ENCODE measurements at places on chromosomes 2 and 18. TPM values are rescaled to one million over a fixed set of nuclear protein-coding genes. Genes with fewer than 3 reads are reported as not detected.

DNA sequence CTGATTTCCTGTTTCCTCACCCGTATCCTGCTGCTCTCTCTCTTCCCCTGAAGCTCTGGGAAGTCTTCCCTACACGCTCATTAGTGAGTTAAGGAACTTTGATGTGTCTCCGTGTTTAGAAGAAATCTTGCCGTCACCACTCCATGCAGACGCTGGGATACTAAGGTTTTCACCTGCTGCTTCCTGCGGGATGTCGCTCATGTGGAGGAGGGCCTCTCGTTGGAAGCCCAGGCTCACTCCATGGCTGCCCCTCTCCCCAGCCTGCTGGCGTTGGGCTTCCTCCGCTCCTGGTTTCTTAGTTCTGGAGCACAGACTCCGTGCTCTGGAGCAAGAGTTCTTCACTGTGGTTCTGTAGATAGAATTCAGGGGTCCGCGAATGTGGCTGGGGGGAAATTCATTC, 326.3 kb downstream of the GBX2 start:
- H3K27me3 ChIP-seq = no peaks in the 10 kb centered on the region
- DNase-seq = no peak
- no peak overlapping the region for H3K4me3 ChIP-seq
- H3K36me3 ChIP-seq = no peaks in the 10 kb centered on the region
- H3K27ac ChIP-seq = no peak overlapping the region

GRCh38 chr2:121245120-121245820, 39.7 kb downstream of the TFCP2L1 start:
- no peaks in the 10 kb centered on the region for H3K36me3 ChIP-seq
- H3K27me3 ChIP-seq = peaks cover 47% of the 10 kb centered on the region
- H3K27ac ChIP-seq = no peak overlapping the region
- no peak overlapping the region for H3K4me3 ChIP-seq
- DNase-seq = no peak
- H3K4me1 ChIP-seq = no peaks in the 10 kb centered on the region

DNA sequence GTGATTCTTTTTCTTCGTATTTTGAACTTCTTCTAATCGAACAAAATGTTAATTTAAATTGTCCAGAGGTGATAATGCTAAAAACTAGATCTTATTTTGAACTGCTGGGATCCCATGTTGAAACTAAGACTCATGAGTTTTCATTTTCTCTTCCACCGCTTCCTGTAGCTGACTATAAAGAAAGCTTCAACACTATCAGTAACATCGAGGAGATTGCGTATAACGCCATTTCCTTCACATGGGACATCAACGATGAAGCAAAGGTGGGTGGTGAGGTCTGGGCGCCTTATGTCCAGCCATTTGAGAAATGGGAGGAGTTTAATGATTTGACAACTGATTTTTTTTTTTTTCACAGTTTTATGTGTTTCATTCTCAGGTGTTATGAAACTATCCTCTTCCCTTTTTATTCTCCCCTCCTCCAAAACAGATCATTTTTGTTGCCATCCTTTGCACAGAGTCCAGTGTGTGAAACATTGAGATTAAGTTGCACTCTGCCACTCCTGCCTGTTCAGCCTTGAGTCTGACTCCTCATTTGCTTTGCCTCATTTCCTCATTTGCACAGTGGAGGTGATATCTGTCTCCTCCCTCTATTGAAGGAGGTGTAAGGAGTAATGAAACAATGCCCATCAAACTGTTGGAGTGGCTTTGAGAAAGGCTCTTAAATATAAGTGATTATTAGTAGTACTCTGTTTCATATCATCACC, 13.8 kb downstream of the GRHL1 start:
- peaks cover 6% of the 10 kb centered on the region for H3K4me1 ChIP-seq
- H3K36me3 ChIP-seq = no peaks in the 10 kb centered on the region
- no peak overlapping the region for H3K27ac ChIP-seq
- H3K4me3 ChIP-seq = no peak overlapping the region
- DNase-seq = no peak

DNA sequence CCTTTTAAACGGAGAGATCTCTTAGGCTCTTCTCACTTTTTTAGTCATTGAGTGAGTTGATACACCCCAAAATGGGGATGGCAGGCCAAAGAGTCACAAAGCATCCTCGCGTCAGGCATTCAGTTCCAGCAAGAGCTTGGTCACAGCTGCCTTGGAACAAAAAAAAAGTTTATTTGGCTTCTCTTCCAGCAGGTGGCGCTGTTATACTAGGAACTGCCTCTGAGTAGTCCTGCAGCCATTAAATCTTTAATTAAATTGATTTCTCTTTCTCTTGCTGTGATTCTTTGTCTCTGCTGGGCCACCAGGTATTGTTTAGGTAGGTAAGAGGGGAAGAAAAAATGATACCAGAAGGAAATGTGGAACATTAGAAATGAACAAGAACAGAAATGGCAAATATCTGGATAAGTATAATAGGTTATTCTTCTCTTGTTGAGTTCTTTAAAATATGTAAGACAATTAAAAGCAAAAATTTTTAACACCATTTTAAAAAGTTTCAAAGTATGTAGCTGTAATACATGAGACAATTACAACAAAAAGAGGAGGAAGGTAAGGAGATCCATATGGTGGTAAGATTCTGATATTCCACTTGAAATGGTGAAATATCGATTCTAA, 175.1 kb downstream of the GALNT1 start:
- no peak overlapping the region for H3K4me3 ChIP-seq
- peak; percentile 77 for DNase-seq
- H3K4me1 ChIP-seq = no peaks in the 10 kb centered on the region
- H3K27me3 ChIP-seq = peaks cover 21% of the 10 kb centered on the region
- no peaks in the 10 kb centered on the region for H3K36me3 ChIP-seq

GRCh38 chr18:74857901-74858300, 260.2 kb downstream of the ZNF407 start:
- DNase-seq = no peak
- H3K4me1 ChIP-seq = no peaks in the 10 kb centered on the region
- H3K27me3 ChIP-seq = no peaks in the 10 kb centered on the region
- no peaks in the 10 kb centered on the region for H3K36me3 ChIP-seq
- H3K4me3 ChIP-seq = no peak overlapping the region

DNA sequence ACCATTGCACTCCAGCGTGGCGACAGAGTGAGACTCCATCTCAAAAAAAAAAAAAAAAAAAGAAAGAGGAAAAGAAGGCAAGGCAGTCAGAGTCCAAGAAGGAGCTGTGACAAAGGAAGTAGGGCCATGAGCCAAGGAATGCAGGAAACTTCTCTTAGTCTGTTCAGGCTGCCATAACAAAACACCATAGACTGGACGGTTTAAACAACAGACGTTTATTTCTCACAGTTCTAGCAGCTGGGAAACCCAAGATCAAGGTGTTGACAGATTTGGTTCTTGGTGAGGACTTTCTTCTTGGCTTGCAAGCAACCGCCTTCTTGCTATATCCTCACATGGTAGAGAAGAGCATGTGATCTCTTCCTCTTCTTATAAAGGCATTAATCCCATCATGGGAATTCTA, 13.1 kb upstream of the SUMO1 start:
- no peak overlapping the region for H3K27ac ChIP-seq
- H3K4me1 ChIP-seq = no peaks in the 10 kb centered on the region
- DNase-seq = no peak
- no peak overlapping the region for H3K4me3 ChIP-seq
- no peaks in the 10 kb centered on the region for H3K27me3 ChIP-seq
- H3K36me3 ChIP-seq = no peaks in the 10 kb centered on the region

- no peaks in the 10 kb centered on the region for H3K27me3 ChIP-seq
- no peak for DNase-seq
- H3K4me3 ChIP-seq = no peak overlapping the region
- H3K36me3 ChIP-seq = no peaks in the 10 kb centered on the region
Measured at GRCh38 chr2:118237451-118237850, 149.2 kb downstream of the INSIG2 start.

GRCh38 chr2:200405599-200406298, 99.3 kb downstream of the SPATS2L start:
- peaks cover 56% of the 10 kb centered on the region for H3K4me1 ChIP-seq
- DNase-seq = peak; percentile 93
- peak overlapping the region; percentile 45 for H3K4me3 ChIP-seq
- 0 out of 2 replicates have a peak, but pooled peaks cover 7% of the 10 kb centered on the region for H3K36me3 ChIP-seq

Gene KCNS3
- total RNA-seq = 2.9 TPM

Gene TRABD2A
- total RNA-seq = 5.7 TPM

GRCh38 chr2:49686897-49687442, 532.7 kb upstream of the FSHR start:
- no peak overlapping the region for H3K4me3 ChIP-seq
- H3K36me3 ChIP-seq = no peaks in the 10 kb centered on the region
- no peaks in the 10 kb centered on the region for H3K4me1 ChIP-seq
- DNase-seq = no peak

- no peak for DNase-seq
- no peaks in the 10 kb centered on the region for H3K36me3 ChIP-seq
- H3K4me1 ChIP-seq = no peaks in the 10 kb centered on the region
- no peaks in the 10 kb centered on the region for H3K27me3 ChIP-seq
- no peak overlapping the region for H3K27ac ChIP-seq
- H3K4me3 ChIP-seq = no peak overlapping the region
Measured at GRCh38 chr18:54616220-54616848, 25.3 kb downstream of the DYNAP start.

Gene CRYBA2
- not detected for total RNA-seq

DNA sequence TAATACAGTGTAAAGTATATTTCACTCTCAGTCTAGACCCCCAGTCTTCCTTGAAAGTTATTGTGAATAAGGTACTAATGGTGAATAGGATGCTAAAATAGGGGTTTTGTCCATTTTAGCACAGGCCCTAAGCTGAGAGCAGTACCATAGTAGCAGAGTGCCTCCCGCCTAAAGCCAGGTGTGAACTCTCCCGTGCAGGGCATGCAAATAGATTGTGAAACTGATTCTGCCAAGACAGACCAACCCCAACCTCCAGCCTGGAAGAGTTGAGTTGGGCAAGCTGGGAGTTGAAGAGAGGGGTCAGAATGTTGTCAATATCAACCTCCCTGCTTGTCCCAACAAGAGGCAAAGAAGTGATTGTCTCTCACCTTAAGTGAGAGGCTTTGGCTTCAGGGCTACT, 97.4 kb upstream of the CYRIA start:
- DNase-seq = no peak
- no peak overlapping the region for H3K4me3 ChIP-seq
- no peaks in the 10 kb centered on the region for H3K36me3 ChIP-seq
- peaks cover 2% of the 10 kb centered on the region for H3K27me3 ChIP-seq

Gene LIMS2
- 3.8 TPM for total RNA-seq

Gene IMPA2
- 11.1 TPM for total RNA-seq

Gene REG3A
- not detected for total RNA-seq

GRCh38 chr2:191916826-191917225, 69.9 kb upstream of the CAVIN2 start:
- no peak overlapping the region for H3K27ac ChIP-seq
- DNase-seq = peak; percentile 34
- H3K4me3 ChIP-seq = no peak overlapping the region

DNA sequence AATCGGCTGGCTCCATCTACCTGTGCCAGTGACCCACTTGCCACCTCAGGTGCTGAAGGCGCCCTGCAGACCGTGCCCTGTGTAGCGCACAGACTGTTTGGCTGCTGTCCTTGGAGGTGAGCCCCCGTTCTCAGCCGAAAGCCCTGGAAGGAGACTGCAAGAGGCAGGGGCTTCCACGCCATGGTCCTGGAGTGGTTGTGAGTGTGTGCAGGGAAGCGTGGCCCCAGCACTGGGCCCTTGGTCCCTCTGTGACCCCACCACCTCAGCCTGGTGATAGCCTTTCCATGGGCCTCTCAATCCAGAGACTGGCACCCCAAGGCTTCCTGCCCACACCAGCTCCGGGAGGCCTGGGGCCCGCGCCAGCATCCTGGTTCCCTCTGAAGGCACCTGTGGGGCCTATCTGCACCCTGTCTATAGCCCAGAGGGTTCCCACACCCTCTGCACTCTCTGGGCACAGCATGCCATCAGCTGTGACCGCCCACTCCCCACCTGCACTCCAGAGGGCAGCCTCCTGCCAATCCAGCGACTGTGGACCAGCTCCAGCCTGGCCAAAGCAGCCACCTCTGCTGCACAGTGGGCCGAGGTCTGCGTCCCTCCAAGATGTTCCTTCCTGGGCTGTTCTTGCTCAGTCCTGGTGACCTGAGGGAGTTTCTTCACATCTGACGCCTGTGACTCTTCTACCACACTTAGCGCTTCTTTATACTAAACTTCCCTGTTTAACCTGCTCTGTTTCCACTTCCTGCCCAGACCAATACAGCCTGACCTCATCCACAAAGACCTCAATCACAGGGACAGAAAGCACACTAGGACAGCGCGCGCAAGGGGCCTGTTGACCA, 109.5 kb downstream of the EIPR1 start:
- no peak overlapping the region for H3K27ac ChIP-seq
- DNase-seq = no peak
- H3K36me3 ChIP-seq = no peaks in the 10 kb centered on the region
- H3K4me1 ChIP-seq = no peaks in the 10 kb centered on the region
- H3K4me3 ChIP-seq = no peak overlapping the region

- DNase-seq = peak; percentile 47
- H3K27me3 ChIP-seq = no peaks in the 10 kb centered on the region
- H3K4me1 ChIP-seq = peaks cover 7% of the 10 kb centered on the region
- no peaks in the 10 kb centered on the region for H3K36me3 ChIP-seq
Measured at GRCh38 chr18:6009756-6010155, 114.4 kb upstream of the TMEM200C start.

DNA sequence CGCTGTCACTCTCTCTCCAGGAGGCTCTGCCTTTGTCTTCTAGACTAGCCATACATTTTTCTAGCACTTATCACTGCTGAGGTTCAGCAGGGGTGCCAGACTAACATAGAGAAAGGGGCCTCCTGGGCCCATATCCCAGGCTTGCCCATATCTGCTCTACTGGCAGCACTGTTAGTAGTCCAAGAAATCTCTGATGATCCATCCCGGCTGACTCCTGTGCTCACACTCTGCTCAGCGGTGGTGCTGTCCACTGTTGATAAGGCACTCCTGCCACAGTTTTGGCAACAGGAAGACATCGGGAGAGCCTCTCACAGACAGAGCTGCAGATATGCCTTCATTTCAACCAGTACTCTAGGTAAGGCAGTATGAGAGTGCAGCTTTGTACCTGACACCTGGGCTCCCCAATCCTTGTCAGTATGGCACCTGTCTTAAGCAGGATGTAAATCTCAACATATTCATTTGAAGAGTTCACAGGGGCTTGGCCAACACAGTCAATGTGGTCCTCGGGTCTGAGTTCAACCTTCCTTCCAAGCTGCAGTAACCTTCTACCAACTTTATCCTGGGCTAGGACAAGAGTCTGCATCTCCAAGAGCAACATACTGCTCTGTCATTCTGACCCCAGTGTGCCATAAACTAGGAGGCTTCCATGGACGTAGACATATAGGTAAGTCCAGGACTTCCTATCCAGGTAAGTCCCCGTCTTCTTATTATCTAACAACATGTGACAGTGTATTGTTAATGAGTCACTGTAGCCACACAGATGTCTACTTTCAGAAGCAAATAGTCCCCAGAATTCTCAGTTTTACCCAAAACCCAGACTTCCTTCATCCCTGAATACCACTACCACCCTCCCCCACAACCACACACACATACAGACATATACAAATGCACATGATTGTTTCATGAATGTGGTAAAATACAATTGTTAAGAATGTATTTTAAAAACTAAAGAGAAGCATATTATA, 16.2 kb downstream of the KLF7 start:
- peaks cover 78% of the 10 kb centered on the region for H3K4me1 ChIP-seq
- H3K4me3 ChIP-seq = no peak overlapping the region
- DNase-seq = no peak
- peak overlapping the region; percentile 7 for H3K27ac ChIP-seq

- peaks cover 39% of the 10 kb centered on the region for H3K36me3 ChIP-seq
- H3K4me1 ChIP-seq = peaks cover 11% of the 10 kb centered on the region
- peak overlapping the region; percentile 17 for H3K27ac ChIP-seq
- H3K27me3 ChIP-seq = no peaks in the 10 kb centered on the region
- no peak overlapping the region for H3K4me3 ChIP-seq
- DNase-seq = peak; percentile 56
Measured at GRCh38 chr18:9209279-9209678, 72.7 kb downstream of the ANKRD12 start.

GRCh38 chr2:200193791-200194190, 112.7 kb upstream of the SPATS2L start:
- no peaks in the 10 kb centered on the region for H3K4me1 ChIP-seq
- H3K27me3 ChIP-seq = peaks cover 37% of the 10 kb centered on the region
- no peak overlapping the region for H3K27ac ChIP-seq

Gene ELOA2
- total RNA-seq = not detected
